ENCODE measurements at places on chromosomes 4 and X. TPM values are rescaled to one million over a fixed set of nuclear protein-coding genes. Genes with fewer than 3 reads are reported as not detected.

GRCh38 chrX:109775386-109775785, 42.3 kb upstream of the ACSL4 start:
- no peak for DNase-seq

The PPARGC1A gene
- total RNA-seq: 2.0 TPM

GRCh38 chr4:80371046-80371445, 35.5 kb downstream of the CFAP299 start:
- DNase-seq: no peak

DNA sequence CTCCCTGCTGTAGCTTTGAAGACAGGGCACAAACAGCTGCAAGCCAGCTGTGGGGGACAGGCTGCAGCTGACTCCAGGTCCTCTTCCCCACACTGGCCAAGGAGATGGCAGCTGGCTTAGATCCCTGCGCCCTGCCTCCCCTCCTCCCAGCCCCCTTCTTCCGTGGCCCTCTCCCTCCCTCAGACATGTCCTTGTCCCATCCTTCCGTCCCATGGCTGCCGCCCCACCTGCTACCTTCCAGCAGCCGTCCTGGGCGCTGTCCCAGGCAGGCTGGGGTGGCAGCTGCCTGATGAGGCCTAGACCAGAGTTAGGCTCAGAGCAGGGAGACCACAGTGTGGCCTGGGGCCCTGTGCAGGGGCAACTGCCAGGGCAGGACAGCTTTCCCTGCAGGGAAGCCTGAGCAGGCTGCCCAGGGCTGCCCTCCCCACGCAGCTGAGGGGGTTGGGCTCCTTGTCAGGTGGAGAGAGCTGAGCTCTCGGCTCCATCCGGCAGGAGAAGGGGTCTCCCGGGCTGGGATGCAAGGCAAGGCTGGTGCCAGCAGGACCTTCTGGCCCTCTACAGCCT, 3.3 kb upstream of the BGN start:
- DNase-seq: no peak

DNA sequence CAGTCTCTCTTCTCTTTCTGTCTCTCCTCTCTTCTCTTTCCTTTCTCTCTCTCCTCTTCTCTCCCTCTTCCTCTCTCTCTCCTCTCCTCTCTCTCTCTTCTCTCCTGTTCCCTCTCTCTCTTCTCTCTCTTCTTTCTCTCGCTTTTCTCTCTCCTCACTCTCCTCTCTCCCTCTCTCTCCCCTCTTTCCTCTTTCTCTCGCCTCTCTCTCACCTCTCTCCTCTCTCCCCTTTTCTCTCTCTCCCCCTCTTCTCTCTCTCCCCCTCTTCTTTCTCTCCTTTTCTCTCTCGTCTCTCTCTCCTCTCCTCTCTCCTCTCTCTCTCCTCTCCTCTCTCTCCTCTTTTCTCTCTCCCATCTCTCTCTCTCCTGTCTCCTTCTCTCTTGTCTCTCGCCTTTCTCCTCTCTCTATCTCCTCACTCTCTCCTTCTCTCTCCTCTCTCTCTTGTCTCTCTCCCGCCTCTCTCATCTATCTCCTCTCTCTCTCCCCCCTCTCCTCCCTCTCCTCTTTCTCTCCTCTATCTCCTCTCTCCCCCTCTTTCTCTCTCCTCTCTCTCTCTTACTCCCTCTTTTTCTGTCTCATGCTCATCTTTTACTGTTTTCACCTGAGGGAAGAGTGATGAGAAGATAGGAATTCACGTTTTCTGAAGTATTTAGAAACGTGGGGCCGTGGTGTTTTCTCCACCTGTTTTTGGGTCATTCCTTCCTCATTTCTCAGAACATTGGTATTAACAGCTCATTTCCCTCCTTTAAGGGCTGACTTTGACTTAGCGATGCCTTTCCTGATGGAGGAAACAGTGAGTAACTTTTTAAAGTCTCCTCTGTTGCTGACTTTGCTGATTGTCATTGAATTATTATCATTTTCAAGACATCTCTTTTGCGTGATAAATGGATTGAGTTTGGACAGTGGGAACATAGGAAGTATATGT, 80.6 kb upstream of the CD99 start:
- DNase-seq: no peak

- no peak for DNase-seq
Observed at GRCh38 chrX:47530049-47530448, 31.0 kb upstream of the ARAF start.

The IBSP gene
- not detected for total RNA-seq

DNA sequence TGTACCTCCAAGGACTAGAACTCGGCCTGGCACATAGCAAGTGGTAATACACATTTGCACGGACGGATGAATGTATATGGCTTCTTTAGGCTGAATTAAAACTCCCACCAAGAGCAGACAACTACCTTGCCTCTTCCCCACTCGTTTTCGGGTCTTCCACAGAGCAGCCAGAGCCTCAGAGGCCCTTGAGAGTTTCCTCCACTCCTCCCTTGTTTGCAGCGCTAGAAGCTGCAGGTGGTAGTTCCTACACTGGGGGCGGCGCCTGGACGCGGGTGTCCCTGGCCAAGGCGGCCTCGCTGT, 10.2 kb upstream of the INTU start:
- no peak for DNase-seq

The NPY1R gene
- total RNA-seq: 1.7 TPM

The ARMCX6 gene
- total RNA-seq: 15.2 TPM

DNA sequence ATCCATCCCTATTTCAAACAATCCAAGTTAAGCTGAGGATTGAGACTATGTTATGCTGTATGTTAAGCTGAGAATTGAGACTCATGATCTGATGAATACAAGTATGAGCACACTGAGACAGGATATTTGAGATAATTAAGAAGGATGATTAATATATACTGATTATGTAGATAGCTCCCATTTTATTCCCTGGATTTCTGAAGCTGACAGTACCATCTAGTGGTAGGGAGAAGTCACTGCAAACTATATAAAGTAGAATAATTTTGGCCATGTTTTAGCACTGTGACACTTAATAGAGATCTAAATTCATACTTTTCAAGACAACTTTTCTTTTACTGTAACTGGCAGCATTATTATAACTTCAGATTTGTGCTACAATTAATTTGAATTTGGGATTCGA, 63.8 kb upstream of the HPRT1 start:
- peak; percentile 27 for DNase-seq

DNA sequence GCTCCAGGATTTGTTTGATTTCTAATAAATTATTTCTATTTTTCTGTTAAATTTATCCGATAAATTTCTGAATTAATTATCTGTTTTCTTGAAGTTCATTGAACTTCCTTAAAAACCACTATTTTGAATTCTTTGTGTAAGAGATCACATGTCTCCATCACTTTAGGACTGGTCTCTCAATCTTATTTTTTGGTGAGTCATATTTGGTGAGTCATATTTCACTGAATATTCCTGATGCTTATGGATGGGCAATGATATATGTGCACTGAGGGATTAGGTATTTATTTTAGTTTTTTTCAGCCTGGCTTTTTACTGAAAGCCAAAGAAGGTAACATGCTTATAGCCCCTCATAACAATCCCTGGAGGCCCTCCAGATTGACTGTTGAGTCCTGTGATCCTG, 48.5 kb upstream of the IL15 start:
- DNase-seq: no peak

The GABRQ gene
- total RNA-seq: 3.8 TPM

The ADH7 gene
- not detected for total RNA-seq

The CTAG2 gene
- total RNA-seq: not detected

- DNase-seq: no peak
Observed at GRCh38 chrX:30851449-30851848, 37.6 kb downstream of the TAB3 start.

- no peak for DNase-seq
Observed at GRCh38 chr4:125352521-125352920, 37.8 kb downstream of the FAT4 start.

- DNase-seq: no peak
Observed at GRCh38 chrX:143378851-143379250, 138.4 kb downstream of the SPANXN3 start.

GRCh38 chrX:45788941-45789348, 588.3 kb upstream of the DIPK2B start:
- no peak for DNase-seq

GRCh38 chr4:17012451-17012850, 114.0 kb upstream of the LDB2 start:
- no peak for DNase-seq

The TMEM128 gene
- 45.6 TPM for total RNA-seq

DNA sequence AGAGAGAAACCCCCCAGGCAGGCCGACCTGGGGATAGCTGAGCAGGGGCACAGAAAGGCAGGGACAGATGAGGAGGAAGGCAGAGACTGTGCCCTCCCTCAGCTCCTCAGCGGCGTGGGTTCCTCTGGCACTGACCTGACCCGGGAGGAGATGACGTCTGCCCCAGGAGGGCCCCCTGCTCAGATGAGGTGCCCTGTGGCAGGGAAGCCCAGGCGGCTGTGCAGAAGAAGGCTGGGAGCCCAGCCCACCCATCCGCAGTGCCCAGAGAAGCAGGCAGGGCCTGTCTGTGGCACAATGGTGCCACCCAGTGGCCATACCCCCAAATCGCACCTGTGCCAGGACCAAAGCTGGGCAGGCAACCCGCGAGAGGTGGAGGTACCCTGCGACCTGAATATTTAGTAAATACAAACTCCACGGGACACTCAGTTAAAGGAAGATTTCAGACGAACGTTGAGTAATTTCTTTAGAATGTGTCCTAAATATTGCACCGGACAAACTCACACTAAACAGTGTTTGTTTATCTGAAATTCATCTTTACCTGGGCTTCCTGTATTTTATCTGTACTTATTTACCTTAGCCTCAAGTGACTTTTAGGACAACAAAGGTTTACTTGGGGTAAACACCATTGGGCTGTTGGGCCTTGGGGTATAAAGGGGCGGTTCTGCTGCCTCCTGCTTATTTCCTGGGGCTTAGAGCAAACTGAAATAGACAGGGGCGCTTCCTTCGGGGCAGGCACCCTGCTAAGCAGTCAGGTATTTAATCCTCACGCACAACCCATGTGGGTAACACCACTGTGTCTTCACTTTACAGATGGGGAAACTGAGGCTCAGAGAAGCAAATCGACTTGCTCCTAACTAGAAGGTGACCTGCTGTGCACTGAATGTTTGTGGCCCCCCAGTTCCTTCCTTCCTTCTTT, 46.5 kb upstream of the HMX1 start:
- DNase-seq: peak; percentile 94

The SMR3B gene
- total RNA-seq: not detected

DNA sequence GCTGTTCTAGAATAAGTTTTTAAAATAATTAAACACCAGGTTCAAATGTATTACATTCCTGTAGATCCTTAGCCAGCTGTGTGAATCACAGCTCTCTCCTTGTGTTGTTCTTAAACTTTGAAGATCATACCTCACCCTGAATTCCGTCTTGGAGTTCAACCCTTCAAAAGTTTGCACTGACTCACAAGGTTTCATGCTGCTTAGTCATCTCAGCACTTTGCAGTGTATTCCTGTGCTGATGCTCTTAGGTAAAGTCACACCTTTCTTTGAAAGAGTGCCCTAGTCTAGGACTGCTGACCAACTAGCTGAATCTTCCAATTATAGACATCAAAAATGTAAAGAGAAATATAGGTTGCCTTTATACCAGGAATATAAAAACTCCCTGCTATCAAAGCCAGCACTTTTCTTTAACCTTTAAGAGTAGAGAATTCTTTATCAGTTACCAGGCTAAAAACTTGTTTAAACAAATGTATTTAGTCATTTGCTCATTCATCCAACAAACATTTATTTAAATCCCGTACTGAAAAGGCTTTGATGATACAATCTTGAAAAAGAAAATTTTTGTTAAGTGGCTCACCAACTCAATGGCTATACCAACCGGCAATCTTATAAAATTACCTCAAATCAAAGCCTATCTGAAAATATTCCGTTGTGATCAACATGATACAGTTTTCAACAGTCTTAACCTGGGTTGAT, 169.7 kb downstream of the RAP1GDS1 start:
- DNase-seq: no peak

- DNase-seq: peak; percentile 28
Observed at GRCh38 chr4:48109413-48110263, 24.4 kb downstream of the TXK start.

- no peak for DNase-seq
Observed at GRCh38 chr4:66294638-66295037, 624.3 kb upstream of the EPHA5 start.

The BCLAF3 gene
- 0.94 TPM for total RNA-seq

The USP53 gene
- 26.5 TPM for total RNA-seq

- no peak for DNase-seq
Observed at GRCh38 chr4:56003606-56004005, 54.9 kb downstream of the CEP135 start.

- DNase-seq: no peak
Observed at GRCh38 chr4:81566161-81566591, 94.5 kb upstream of the RASGEF1B start.

The ASB5 gene
- 0.31 TPM for total RNA-seq

DNA sequence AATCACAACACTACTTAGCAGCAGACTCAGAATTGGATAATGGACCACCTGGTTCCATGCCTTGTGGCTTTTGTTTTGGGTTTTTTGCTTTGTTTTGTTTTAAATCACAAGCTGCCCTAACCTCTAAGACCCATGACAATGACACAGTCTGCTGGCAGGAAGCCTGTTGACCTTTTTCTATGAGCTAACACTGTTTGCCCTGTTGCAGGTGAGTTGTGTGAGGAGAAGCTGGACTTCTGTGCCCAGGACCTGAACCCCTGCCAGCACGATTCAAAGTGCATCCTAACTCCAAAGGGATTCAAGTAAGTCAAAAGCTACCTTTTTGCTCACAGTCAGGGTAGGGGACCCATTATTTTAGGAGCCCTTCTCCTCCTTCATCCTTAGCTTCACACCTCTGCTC, 110.8 kb upstream of the PACRGL start:
- DNase-seq: no peak

DNA sequence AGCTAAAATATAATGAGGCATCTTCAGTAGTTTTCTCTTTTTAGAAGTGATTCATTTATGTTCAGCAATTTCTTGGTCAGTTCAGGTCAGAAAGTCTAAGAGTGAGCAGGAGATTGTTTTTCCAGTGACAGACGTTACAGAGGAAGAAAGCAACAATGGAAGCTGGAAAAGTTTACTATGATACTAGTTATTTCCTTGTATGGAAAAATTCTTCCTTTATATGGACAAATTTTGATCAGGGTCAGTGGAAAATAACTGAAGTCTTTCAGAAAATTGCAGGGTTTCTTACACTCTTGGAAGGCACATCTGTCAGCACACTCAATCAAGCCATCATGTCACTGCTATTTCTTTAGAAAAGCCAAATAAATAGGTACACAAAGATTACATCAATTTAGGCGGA, 1120.7 kb downstream of the FAT4 start:
- no peak for DNase-seq

DNA sequence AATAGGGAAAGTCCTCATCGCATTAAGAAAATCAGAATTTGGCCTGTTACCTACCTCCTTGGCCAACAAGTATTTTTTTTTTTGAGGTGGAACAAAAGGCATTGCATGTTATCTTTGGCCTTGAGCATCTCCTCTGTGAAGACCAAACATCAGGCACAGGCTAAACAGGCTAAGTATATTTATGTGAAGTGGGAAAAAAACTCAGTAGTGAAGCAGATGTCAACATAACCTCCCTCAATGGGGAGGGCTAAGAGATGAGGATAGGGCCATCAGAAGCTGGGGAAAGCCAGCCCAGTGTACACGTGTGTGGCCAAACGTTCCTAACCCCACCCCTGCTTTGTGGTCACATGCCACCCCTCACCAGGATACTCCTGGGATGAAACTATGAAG, 102.5 kb downstream of the FNIP2 start:
- no peak for DNase-seq

The SYN1 gene
- 2.1 TPM for total RNA-seq

- no peak for DNase-seq
Observed at GRCh38 chr4:127501103-127501502, 131.7 kb upstream of the INTU start.

GRCh38 chr4:169120624-169121023, 110.6 kb upstream of the CBR4 start:
- no peak for DNase-seq

GRCh38 chr4:75950213-75950815, 9.5 kb upstream of the NAAA start:
- no peak for DNase-seq

Measured in H7 (cell line).